ENCODE measurements at places on chromosomes 12 and 14. TPM values are rescaled to one million over a fixed set of nuclear protein-coding genes. Genes with fewer than 3 reads are reported as not detected.

The KCNJ8 gene
- total RNA-seq, result 5.0 TPM

The KITLG gene
- 19.1 TPM for total RNA-seq

The AICDA gene
- total RNA-seq, result not detected

The PPP1R36 gene
- 0.23 TPM for total RNA-seq
